Bronchial epithelial cell (primary cell): ENCODE measurements at places on chromosomes 3 and 15.

DNA sequence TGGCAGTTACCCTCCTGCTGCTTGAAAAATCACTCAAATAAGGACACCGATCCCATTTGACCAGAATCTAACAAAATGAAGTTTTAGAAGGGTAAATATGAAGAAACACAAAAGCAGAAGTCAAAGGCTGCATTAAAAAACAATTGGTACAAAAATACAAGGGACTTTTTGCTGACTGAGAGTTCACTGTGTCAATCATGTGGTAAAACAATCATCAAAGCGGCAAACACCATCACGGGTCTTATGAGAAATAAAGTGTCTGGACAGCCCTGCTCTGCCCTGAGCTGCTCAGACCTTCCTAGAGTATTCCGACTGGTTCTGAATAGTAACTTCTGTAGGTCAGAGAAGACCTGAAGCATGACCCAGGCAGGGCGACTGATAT is 137.2 kb upstream of the RAD18 start:
- DNase-seq, result no peak

- no peak for DNase-seq
Observed at GRCh38 chr15:49870472-49870871, 248.6 kb downstream of the ATP8B4 start.

GRCh38 chr3:10693457-10693856 is 122.6 kb upstream of the SLC6A11 start:
- peak; percentile 8 for DNase-seq

DNA sequence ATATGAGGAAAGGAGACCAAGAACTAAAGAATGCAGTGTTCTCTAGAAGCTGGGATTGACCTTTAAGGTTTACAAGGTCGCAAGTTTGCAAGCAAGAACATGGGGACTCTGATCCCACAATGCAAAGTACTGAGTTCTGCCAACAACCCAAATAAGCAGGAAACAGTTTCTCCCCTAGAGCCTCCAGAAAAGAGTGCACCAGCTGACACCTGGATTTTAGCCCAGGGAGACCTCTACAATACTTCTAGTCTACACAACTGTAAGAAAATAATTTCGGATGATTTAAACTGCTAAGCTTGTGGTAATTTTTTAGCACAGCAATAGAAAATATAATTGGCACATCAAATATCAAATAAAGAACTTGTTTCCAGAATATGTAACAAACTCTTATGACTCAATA is 46.4 kb downstream of the EHHADH start:
- no peak for DNase-seq

GRCh38 chr15:40163657-40164416 is 3.0 kb downstream of the BUB1B start:
- no peak for DNase-seq

GRCh38 chr3:171295484-171296373 is 164.5 kb downstream of the TNIK start:
- DNase-seq, result no peak
